DMS79 treated with DMSO at 0.1 percent for 48 hours (cell line): ENCODE measurements at places on chromosomes 6 and 20.

GRCh38 chr20:48930035-48930434 lies 8.5 kb downstream of the ARFGEF2 start:
- DNase-seq, result no peak

GRCh38 chr20:18645851-18646250 lies 58.0 kb downstream of the DTD1 start:
- no peak for DNase-seq

DNA sequence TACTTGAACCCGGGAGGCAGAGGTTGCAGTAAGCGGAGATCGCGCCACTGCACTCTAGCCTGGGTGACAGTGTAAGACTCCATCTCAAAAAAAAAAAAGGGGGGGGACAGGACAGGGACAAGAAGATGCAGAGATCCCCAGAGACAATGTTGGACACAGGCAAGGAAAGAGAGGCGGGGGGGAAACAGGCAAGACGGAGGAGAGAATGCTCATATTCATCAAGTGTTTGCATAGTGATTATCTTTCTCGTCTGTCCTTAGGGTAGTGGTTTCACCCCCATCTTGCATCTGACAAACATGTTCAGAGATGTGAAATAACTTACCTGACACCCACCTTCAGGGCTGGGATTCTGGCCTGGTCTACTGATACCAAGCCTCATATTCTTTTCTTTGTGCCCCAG lies 29.0 kb downstream of the CHMP4B start:
- DNase-seq, result no peak

- DNase-seq, result no peak
Observed at GRCh38 chr6:44262467-44263353, 2.6 kb downstream of the NFKBIE start.

- no peak for DNase-seq
Observed at GRCh38 chr6:41193171-41193734, 7.7 kb downstream of the TREML2 start.

- no peak for DNase-seq
Observed at GRCh38 chr6:11747021-11747420, 31.6 kb downstream of the ADTRP start.

DNA sequence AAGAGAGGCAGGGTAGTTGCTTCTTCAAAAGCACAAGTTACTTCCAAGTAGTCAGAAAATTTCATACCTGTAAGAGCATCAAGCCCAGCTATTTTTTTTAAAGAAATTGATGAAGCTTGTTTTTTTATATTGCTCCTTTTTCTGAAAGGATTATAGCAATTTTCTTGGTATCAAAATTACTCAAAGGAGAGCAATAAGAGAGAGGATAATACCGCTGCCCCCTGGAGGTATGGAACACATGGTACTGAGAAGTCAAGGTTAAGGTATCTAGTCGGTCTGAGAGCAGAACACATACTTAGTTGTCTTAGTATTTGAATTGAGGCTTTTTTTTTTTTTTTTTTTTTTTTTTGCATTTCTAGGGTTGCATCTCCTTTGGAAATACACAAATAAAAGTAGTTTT lies 59.4 kb downstream of the ADGRF5 start:
- DNase-seq, result no peak

- no peak for DNase-seq
Observed at GRCh38 chr6:100230953-100231316, 233.8 kb downstream of the SIM1 start.

GRCh38 chr20:25318471-25319240 lies 70.8 kb downstream of the PYGB start:
- DNase-seq, result no peak

- no peak for DNase-seq
Observed at GRCh38 chr20:9126527-9126926, 57.6 kb downstream of the PLCB4 start.

GRCh38 chr20:60283281-60283680 lies 325.1 kb downstream of the CDH26 start:
- DNase-seq, result no peak

GRCh38 chr20:44028868-44029847 lies 114.5 kb downstream of the TOX2 start:
- no peak for DNase-seq

- no peak for DNase-seq
Observed at GRCh38 chr6:90870561-90870960, 283.7 kb upstream of the MAP3K7 start.

DNA sequence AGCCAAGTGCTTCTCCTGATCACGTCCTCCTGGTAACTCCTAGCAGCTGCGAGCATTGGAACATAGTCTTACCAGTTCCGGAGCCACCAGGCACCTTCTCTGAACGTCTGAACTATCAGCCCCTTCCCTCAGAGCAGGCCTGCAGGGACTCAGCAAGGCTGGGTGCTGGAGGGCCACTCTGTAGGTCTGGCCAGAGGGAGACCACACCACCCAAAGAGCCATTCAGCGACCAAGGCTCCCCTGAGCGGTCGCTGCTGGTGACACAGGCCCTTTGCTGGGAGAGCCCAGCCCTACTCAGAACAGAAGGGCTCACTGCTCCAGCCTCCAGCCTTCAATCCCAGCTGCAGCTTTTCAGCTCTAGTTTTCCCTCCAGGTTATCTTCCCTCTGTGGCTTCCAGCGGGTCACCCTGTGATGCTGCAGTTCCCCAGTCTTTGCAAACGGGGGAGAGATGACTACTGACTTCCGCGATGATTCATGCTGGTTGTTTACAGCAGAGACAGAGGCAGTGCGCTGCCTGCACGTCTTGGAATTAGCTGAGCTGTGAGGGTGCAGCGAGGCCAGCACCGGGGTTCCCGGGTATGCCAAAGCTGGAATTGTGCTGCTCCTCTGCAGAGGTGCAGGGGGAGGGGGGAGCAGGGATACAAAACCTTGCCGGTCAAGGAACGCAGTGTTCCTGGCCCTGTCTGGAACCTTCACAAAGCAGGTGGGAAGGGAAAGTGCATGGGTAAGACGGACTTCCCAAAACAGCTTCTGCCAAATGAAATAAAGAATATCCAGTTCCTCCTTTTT lies 161.4 kb downstream of the LY86 start:
- DNase-seq, result no peak

DNA sequence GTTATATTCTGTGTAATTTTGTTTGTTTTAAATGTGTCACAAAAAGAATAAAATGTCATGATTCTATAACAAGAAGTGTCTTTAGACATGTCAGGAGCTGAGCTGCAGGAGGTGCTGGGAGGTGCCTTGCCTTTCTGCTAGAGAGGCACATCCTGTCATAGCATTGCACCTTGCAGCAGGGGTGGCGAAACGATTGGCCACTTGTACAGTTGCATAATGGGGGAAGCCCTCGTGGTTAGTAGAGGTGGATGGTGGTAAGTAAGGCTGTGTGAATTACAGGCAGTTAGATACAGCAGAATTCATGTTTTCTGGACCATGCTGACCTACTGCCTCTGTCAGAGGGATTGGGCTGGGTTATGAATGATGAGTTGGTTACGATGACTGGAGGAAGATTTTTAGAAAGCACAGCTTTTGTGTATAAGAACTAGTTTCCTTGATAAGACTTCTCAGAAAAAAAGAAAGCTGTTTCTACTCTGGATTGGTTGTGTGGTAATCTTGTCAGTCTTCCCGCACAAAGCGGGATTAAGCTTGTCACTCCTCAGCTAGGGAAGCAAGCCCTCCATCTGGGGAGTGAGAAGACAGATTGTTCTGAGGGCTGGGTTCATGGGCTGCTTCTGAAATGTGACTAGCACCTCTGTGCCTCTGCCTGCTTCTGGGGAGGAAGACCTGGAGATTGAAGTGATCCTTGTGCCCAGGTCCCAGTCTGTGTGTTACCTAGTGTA lies 74.9 kb downstream of the FOXO3 start:
- DNase-seq, result no peak

DNA sequence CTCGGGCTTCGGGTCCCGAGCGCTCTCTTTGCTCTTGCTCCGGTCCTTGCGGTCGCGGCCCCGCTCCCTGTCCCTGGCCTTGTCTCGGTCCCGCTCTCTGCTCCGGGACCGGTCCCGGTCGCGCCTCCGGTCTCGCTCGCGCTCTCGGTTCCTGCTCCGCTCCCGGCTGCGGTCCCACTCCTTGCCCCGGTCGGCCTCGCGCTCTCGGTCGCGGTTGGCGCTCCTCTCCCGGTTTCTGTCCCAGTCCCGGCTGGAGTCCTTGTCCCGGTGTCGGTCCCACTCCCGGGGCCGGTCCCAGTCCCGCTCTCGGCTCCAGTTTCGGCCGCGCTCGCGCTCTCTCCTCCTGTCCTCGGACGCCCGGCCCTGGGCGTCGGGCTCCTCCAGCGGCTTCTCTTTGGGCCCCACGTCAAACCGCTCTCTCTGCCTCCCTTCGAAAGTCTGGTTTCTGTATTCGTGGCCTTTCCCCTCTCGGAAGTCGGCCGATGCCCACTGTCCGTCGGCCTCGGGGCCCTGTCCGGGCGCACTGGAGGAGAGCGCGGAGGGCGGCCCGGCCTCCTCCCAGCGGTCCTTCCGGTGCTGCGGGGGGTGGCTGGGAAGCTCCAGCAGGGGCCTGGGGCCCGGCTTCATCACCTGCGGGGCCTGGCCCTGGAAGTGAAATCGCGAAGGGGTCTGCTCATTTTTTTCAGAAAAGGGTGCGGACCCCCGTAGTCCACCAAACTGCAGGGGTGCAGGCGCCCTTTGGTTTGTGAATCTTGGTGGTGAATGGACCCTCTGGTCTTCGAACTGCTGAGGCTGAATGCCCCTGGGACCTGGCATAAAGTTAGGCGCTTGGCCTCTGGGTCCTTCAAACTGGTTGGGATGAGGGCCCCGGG lies 17.9 kb upstream of the TCFL5 start:
- no peak for DNase-seq
